NCI-H1436 (cell line): ENCODE measurements at places on chromosomes 4 and X.
A peak's percentile ranks its signal among the peaks of the same experiment; 100 is the strongest.

GRCh38 chrX:55056820-55057674, 17.8 kb upstream of the PAGE2B start:
- no peak for DNase-seq

- DNase-seq: no peak
These were observed 32.5 kb downstream of the DLG3 start for GRCh38 chrX:70476934-70477733.

GRCh38 chrX:108070891-108071290, 20.5 kb downstream of the PSMD10 start:
- DNase-seq: no peak

DNA sequence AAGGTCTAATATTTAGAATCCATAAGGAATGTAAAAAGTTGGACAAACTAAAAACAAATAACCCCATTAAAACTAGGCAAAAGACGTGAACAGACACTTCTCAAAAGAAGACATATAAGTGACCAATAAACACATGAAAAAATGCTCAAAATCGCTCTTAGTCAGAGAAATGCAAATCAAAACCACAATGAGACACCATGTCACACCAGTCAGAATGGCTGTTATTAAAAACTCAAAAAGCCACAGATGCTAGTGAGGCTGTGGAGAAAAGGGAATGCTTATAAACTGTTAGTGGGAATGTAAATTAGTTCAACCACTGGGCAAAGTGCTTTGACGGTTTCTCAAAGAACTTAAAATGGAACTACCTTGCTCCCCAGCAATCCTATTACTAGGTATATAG, 674.3 kb upstream of the MAGEB2 start:
- no peak for DNase-seq

DNA sequence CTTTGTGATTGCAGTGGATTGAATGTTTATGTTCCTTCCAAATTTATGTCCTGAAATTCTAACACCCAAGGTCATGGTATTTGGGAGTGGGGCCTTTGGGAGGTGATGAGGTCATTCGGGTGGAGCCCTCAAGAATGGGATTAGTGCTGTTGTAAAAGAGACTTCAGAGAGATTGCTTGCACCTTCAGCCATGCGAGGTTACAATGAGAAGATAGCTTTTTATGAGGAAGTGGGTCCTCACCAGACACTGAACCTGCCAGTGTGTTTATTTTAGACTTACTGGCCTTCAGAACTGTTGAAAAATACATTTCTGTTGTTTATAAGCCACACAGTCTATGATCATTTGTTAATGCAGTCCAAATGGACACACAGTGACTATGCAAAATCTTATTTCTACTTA, 161.0 kb upstream of the GPRIN3 start:
- no peak for DNase-seq

- DNase-seq: peak; percentile 37
These were observed 8.3 kb upstream of the DAPP1 start for GRCh38 chr4:99808260-99808857.

DNA sequence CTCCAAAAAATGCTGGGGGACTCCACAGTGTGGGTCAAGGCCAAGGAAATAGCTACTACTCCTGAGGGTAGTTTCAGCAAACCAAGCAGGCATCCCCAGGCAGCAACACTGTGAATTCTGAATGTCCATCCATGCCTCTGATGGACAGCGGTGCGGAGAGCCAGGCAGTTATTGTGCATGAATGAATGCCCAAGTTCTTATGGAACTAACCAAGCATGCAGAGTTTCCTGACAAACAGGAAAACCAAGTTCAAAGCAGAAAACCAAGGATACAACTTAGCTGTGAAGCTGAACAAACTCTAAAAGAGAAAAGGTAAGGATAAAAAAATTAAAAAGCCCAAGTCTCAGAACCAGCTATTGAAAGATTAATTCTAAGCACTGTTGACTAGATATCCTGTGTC, 642.6 kb upstream of the HS3ST1 start:
- no peak for DNase-seq

- no peak for DNase-seq
These were observed 340.8 kb downstream of the ADGRL3 start for GRCh38 chr4:61540944-61541343.

DNA sequence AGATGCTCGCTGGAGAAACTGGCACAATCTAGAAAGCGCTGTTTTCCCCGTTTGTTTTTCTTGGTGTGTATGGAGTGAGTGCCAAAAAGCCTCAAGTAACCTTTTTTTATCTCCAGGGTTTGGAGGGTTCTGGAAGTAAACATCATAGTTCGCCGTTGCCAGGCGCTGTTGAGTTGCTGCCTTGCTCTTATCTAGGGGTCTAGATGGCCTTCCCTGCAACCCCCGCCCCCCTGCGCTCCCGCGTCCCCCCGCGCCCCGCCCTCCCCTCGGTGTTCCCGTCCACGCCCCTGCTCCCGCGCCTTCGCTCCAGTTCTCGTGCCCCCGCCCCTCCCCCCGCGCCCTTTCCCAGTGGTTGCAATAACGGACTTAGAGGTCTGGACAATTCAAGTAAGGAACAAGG, 555 bp upstream of the GCNA start:
- no peak for DNase-seq

DNA sequence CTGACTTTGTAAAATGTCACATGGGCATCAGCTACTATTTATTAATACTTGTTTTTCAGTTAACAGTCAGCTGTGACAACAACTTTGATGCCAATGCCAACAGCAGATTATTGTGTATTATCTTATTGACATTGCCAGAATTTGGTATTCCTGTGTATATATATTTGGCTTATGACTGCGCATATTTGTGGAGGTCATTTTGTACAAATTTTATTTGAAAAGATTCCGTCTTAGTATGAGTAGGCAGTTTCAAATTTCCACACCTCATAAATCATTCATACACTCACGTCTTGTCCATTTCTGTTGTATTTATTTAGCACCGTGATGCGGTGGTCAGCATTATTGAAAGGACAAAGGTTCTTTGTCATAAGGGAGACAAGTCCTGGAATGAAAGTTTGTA, 558.2 kb upstream of the NDST4 start:
- no peak for DNase-seq

GRCh38 chr4:8296491-8296890, 26.9 kb downstream of the HTRA3 start:
- no peak for DNase-seq

DNA sequence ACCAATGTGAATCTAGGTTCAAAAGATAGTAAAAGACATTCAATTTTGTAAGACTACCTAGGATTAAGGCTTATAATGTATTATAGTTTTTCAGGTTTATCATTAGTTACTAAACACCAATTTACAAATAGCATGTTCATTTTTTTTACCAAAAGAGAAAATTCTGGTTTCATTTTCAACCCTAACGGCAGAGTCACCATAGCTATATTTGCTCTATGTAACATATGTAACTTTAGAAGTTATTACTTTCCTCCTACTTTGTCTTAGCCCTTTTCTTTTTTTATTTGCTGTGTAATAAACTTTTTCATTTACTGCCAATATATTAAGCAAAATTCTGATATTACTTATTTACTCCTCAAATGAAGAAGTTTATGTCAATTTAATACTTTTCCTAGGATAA, 639.6 kb downstream of the ARAP2 start:
- DNase-seq: no peak

DNA sequence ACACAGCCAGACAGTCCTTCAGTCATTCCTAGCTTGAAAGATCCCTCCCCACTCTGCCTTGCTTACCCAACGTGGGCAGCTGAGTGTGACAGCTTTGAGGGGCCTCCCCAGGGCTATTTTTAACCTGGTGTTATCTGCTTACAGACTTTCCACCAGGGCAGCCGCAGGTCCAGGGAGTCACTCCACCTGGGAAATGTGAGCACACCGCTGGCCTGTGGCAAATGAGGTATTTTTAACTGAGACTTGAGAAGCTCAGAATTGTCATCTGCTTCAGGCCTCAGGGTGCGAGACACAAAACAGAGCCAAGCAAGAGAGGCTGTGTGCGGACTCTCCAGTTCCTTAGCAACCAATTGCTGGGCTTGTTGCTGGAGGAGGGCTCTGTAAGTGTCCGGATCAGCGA, 13.0 kb downstream of the CORIN start:
- DNase-seq: no peak

GRCh38 chrX:127888767-127889166, 163.4 kb downstream of the ACTRT1 start:
- no peak for DNase-seq

DNA sequence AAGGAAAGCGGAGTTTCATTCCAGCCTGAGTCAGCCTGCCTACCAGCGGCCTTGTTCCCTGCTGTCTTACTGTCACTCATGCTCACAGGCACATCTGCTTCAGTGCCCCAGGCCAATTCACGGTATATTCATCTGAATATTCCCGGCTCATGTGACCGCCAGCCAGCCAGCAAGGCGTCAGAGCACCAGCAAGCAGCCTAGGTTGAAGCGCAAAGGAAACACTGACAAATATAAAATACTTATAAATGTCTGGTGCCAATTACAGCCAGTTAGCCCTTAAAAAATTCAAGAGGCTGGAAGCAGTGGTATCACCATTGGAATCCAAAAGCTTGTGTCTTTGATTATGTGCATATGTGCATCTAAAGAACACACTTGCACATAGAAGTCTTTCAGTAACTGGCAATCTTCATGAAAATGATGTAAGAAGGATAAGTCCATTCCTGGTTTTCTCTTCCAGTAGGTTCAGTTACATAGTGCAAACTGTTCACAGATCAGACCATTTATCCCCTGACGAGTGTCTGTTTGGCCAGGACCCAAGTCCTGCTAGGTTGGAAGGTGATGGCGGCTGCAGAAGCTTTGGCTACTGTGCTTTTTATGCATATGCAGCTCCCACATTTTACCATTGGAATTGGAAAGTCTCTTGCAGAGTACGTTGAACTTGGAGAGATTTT, 61.3 kb downstream of the LUZP4 start:
- DNase-seq: no peak

GRCh38 chr4:95540227-95540626, 8.5 kb downstream of the UNC5C start:
- no peak for DNase-seq

GRCh38 chr4:39030725-39031124, 1.5 kb downstream of the TMEM156 start:
- no peak for DNase-seq

- DNase-seq: no peak
These were observed 87.0 kb upstream of the FAT1 start for GRCh38 chr4:186810613-186811150.

DNA sequence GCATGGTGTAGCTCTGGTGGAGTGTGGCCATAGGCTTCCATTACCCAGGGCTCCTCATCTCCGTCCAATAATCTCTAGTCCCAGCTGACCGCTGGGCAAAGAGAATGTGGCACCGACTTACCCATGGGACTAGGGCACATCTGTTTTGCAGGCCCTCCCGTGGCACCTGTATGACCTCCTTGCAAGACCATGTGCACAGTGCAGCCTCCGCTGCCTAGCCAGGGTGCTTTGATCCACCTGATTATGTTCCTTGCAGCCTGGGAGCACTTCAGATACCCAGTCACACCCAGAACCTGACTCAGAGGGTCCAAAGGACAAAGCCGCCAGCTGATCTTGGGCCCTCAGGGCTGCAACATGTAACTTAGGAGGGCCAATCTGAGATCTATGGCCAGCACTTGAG, 84.8 kb downstream of the PCDH10 start:
- DNase-seq: no peak

DNA sequence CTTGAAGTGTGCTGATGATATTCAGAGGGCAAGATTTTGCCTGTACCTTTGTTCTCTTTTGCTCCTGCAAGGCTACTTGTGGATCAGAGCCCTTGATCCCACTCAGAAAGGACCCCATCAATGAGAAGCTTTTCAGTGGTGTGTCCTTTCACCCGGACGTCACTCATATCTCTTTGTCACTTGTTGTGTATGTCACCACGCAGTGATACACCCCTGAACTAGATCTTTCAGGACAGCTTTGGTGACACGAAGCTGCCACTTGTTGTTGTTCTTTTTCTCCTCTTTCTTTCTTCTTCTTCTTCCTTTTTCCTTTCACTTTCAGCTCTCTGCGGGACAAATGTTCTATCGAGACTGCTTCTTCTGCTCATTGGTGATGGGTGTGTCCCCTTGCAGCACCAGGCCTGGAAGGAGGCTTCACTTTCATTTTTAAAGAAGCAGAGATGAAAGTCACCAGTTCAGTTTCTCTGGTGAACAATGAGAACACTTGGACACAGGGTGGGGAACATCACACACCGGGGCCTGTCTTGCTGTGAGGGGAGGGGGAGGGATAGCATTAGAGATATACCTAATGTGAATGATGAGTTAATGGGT, 83.6 kb downstream of the NBDY start:
- no peak for DNase-seq

GRCh38 chrX:127552571-127552970, 499.6 kb downstream of the ACTRT1 start:
- no peak for DNase-seq

- no peak for DNase-seq
These were observed 196.6 kb upstream of the GABRA2 start for GRCh38 chr4:46586566-46586965.

DNA sequence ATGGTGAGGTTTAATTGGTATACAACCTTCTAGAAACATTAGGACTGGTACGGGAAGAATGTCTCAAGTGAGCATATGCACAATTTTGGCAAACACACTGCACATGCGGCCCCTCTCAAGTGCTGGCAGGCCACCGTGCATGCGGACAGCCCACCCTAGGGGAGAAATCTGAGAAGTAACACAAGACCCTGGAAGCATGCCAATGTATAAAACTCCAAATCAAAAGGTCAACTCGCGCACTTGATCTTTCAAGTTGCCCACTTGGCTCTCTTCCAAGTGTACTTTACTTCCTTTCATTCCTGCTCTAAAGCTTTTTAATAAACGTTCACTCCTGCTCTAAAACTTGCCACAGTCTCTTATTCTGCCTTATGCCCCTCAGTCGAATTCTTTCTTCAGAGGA, 488.3 kb downstream of the CFAP47 start:
- no peak for DNase-seq

DNA sequence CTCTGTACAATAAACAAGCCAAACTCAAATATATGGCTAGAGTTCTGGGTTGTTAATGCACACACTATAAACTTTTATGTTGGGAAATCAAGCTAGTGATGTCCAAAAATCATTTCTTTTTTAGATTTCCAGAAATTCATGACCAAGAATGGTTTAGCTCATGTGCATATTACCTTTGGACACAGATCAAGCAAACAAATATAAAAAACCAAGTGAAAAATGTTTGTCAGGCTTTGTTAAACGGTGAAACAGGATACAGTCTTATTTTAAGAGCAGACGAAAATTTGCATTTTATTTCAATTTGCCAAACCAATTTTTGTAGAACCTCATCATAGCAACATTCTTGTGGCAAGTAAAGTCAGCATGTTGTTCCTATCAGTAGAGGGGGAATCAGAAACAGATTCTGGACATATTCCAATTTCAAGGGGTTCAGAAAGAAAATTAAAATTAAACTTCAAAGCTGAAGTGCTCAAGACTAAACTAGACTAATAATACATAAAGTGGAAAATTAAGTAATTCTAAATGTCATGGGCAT, 413.6 kb downstream of the TRIML1 start:
- DNase-seq: no peak

DNA sequence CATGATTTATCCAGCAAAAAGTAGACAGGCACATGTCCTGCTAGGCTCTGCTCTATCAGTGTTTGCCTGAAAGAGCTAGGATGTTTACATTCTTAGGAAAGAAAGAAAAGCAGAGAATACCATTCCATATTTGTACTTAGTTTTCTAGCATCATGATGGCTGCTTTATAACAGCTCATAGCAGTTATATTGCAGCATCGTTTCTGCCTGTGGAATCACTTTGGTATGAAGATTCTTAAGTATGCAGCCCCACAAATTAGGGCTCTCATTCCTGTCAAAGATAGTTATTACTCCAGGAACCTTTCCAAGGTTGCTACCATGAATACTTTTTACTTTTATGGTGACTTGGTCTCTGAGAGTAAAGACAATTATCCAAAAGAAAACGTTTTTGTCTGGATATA, 119.0 kb upstream of the MYOZ2 start:
- no peak for DNase-seq

- DNase-seq: peak; percentile 70
These were observed 132.8 kb upstream of the FUNDC1 start for GRCh38 chrX:44675362-44676024.
